HuH-7 (cell line): ENCODE measurements at places on chromosomes 2 and 18.

DNA sequence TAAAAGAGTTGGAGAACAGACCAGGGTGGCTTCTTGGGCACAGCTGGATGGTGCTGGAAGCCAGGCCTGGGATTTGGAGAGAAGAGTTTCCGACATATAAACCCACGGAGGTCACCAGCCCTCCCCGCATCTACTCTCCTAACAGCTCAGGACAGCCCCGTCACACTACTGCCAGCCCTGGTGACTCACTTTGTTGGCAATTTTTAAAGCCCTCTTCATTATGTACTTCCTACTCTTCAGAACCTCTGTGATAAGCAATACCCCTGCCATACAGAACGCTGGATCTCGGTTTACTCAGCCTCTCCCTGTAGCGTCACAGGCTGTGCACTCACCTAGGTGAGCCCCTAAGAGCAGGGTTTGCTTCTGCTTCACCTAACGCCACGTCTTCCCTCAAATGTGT, 48.1 kb downstream of the ID2 start:
- DNase-seq: no peak

- no peak for DNase-seq
Measured at GRCh38 chr2:27152796-27153464, 4.1 kb downstream of the TCF23 start.

DNA sequence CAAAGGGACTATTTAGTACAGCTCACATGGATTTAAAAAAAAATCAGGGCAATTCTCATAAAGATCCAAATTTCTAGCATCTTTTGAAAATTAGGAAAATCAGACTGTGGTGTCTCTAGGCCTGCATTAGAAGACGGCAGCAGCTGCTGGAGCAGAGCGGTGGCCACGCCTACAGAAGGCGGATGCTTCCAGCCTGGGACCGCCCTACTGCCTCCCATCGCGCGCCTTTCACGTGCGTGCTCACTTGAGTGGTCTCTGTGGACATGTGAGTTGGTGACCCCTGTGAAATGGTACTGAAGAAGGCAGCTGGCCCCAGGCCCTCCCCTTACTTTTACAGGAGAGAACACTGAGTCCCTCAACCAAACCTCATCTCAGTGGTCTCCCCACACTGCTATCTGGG, 15.2 kb upstream of the ZFP36L2 start:
- no peak for DNase-seq

GRCh38 chr2:112627060-112628040, 18.4 kb upstream of the SLC20A1 start:
- DNase-seq: no peak

DNA sequence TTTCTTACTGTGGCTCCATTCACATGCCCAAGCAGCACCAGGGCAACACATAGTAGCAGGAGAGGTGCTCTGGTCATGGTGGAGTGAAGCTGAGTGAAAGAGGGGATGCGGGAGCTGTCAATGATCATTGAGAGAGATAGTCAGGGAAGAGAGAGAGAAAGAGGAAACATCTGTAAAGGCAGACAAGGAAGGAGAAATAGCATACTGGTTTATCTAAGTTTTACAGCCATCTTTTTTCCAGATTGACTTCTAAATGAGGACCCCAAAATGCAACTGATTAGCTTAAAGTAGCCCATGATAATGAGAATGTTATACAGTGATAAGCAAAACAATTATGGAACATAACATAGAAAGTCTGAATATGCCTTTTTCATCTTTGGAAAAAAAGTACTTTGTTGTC, at the start of gene C2orf66:
Gene C2orf66, minus strand, starts transcription at position 96 of the 400 bp plus-strand sequence. Its CDS starts 19 bp downstream, at position 77.
- no peak for DNase-seq

DNA sequence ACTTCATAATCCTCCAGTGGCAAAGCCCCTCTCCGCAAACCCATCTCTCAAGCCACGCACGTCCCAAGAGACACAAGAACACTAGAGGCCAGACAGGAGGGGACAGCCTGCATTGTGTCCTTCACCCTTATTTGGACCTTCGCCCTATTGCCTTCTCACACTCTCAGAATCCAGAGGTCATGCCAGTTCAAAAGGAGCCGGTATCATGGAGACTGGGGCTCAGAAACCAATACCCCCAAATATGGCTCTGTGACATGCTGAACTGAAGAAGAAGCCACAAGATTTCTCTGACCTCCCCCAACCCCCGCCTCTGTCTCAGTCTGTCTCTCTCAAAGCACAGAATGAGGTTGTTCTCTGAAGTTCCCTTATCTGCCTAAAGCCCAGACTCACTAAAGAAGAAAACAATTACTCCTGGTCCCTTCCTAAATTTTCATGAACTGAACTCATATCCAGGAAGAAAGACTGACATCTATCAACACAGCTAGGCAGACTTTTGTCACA, 19.2 kb upstream of the SPATA3 start:
- DNase-seq: no peak

- DNase-seq: no peak
Measured at GRCh38 chr2:8026381-8026780, 655.5 kb upstream of the ID2 start.

DNA sequence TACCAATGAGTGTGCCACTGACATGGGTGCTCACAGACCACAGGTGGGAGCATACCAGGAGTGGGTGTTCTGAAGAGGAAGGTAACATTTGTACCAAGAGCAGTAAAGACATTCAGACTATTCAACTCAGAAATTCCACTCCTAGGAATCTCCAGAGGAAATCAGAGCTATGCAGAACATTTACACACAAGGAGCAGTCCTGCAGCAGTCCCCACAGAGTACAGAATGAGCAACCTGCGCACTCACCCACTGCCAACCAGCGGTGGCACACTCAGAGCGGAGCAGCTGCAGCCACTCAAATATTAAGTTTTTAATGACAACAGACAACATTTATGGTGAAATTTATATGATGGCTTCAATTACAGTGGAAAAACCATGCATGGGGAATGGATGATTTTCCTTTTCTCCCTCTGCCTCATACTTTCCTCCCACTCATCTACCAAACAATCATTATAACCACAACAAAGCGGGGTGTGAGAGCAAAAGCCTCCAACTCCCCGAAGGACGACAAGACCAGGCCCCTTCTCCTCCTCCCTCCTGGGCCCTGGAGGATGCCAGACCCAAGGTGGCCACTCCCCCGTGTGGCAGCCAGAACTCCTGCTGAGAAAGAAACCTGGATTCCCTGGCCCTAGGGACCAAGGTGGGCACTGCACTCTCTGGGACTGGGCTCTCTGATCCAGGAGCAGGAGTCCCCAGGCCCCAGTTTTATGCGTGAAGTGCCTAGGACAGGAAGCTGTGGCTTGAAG, 5.4 kb downstream of the HS6ST1 start:
- DNase-seq: peak; percentile 63

- DNase-seq: no peak
Measured at GRCh38 chr18:61703508-61703907, 189.3 kb downstream of the RNF152 start.

GRCh38 chr2:210157526-210157925, 13.7 kb downstream of the KANSL1L start:
- DNase-seq: no peak

DNA sequence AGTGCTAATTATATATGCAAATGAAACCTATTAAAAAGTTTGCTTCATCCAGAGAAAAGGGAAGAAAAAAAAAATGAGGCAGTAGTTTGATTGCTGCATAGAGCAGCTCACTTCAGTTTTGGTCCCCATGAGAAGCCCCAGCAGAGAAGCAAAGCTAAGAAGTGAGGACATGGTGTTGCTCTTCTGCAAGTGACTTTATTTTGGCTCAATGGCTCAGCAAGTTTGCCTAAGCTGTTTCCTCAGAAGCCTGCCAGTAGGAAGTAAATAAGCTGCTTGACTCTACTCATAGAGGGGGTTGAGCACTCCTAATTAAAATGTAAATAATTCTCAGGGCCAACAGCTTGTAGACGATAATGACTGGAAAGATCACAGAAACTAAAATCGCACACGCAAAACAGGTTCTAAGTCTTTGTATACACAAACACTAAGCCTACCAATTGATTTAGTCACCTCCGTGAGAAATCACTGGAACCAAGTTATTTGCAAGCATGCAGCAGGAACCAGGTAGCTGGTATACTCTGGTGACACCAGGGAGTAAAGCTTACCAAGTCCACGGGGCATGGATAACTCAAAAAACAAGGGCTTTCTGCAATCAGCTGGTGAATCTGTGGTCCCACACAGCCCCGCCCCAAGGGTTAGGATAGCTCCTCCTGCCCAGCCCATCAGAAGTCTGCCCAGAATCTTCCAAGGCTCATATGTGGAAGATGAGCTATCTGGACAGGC, 39.7 kb upstream of the NABP1 start:
- DNase-seq: no peak

DNA sequence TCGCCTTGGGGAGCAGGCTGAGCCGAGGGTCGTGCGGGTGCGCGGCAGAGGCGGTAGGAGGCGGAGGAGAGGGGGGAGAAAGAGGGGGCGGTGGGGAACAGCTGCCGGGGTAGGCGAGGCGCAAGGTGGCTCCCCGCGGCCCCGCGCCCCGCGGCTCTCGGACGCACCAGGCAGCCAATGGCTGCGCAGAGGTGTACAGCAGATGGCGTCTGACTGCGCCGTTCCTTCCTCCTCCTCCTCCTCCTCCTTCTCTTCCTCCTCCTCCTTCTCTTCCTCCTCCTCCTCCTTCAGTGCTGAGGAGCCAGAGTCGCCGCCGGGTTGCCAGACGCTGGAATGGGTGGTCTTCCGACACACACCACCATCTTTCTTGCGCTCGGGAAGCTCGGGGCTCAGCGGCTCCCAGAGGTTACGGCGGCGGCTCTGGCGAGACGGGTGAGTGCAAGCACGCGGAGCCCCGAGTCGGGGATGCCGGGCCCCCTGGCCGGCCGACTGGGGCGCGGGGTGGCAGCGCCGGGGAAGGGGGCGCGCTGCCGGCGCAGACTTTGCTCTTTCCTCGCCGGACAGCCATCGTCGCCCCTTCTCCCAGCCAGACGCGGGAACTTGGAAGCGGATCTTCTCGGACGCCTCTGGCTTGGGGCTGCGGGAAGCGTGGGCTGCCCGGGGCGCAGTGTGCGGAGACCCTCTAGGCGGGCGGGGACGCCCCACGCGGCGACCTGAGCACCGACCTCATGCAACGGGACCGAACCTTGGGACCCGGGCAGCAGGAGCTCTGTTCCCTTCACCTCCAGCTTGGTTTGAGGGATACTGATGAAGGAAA, at the start of gene THSD7B:
Gene THSD7B, plus strand, starts transcription at position 290 of the 817 bp plus-strand sequence. CDS start 116,634 bp downstream, outside the sequence.
- no peak for DNase-seq

GRCh38 chr2:155141418-155141817, 442.9 kb downstream of the KCNJ3 start:
- DNase-seq: no peak

- DNase-seq: peak; percentile 81
Measured at GRCh38 chr2:238097988-238098871, 1.9 kb upstream of the ESPNL start.

DNA sequence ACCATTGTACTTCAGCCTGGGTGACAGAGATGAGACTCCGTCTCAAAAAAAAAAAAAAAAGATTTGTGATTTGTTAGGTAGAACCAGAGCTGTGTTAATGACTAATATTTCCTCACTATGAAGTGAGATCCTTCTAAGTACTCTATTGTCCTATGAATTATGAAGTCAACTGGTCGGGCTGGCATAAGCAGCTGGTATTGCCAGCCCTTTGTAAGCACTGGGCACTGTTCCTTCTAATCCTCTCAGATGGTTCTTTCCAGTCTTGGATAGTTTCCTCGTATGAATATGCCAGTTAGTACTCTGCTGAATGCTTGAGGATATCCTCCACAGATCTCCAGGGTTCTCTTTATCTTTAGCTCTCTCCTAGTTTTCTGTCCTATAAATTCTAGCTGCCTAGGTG, 223.1 kb upstream of the SP5 start:
- DNase-seq: no peak

GRCh38 chr2:172462373-172462848, 35.0 kb downstream of the ITGA6 start:
- no peak for DNase-seq

- DNase-seq: peak; percentile 19
Measured at GRCh38 chr2:9703085-9703678, 72.4 kb upstream of the YWHAQ start.

GRCh38 chr2:170502361-170503130, 212.6 kb upstream of the SP5 start:
- DNase-seq: no peak

DNA sequence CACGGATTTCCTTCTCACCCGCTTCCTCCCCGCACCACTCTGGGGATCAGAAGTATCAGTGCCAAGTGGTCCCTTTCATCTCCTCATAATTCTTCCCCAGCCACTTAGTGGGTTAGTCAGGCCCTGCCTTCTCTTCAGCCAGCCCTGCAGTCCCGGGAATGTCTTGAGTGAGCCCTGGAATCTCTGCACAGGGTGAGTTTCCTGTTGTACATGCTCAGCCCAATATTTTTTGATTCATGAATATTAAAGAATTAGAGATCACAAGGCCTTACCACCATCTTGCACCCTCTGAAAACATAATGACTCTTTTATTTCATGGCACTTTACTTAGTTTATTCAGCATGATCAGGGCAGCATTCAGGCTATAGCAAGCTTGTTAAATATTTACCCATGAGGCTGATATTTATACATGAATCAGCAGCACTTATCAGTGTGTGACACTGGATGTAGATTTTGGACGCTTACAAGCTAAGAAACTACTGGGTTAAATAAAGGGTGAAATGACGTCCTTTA, 159.4 kb upstream of the FOSL2 start:
- DNase-seq: no peak

DNA sequence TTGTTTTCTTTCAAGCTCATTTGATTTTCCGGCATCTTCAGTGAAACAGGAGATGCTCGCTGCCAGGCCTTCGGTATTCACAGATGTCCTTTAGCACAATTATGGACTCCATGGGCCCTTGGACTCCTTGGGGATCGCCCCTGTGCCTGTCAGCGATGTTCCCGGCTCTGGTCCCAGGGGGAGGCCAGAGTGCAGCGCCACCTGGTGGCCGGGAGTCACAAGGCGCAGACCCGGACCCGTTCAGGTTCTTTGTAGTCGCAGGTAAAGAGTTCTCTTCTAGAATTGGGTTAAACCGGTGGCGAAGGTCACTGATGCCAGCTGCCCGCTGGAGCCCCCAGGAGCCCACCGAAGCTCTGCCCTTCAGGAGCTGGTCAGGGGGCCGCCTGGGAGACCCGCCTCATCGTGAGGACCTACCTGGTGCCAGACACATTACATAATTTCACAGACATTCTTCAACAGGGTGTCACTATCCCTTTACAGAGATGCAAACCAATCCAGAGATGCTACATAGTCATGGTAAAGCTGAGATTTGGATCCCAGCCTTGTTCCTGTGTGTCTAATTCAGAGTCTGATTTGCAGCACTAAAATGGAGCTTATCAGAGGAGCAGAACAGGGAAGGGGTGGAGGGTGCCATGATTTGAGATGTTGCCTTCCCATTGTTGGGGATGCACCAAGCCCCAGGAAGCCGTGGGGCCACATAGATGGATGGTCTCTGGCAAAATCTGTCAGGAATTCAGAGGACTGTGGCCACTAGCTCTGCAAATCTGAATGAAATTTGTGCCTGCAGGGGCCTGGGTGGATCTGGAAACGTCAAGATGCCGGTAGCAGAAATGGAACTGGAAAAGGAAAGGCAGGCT, 6.0 kb upstream of the INPP5D start:
- peak; percentile 96 for DNase-seq

DNA sequence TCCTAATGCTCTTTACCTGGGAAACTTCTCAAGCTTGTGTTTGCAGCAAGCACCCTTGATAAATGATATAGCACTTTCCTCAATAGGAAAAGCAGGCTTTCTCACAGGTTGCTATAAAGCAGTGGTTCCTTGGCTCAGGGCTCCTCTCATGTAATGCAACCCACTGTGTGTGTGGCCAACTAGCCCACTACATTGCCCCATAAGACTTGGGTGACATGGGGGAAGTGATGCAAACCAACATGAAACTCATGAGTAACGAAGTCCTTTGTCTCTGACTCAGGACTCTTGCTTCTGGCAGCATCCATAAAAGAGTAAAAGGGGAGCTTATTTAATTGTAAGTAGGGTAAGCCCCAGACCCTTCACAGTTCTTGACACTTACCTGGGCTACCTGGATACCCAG, 106.9 kb downstream of the COL4A4 start:
- DNase-seq: no peak

- DNase-seq: no peak
Measured at GRCh38 chr2:157792335-157793052, 83.6 kb downstream of the ACVR1 start.
